ENCODE measurements at places on chromosomes 6 and 20.

DNA sequence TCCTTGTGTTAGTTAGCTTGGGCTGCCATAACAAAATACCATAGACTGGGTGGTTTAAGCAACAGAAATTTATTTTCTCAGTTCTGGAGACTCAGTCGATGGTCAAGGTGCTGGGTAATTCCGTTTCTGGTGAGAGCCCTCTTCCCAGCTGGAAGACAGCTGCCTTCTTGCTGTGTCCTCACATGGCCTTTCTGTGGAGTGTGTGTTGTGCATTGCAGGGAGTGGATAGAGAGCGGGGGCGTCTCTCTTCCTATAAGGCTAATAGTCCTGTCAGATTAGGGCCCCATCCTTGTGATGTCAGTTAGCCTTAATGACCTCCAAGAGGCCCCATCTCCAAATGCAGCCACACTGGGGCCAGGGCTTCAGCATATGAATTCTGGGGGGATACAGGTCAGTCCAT lies 19.2 kb downstream of the CHMP4B start:
- no peak for DNase-seq

GRCh38 chr6:36743538-36744303 lies 46.1 kb downstream of the RAB44 start:
- no peak for DNase-seq

DNA sequence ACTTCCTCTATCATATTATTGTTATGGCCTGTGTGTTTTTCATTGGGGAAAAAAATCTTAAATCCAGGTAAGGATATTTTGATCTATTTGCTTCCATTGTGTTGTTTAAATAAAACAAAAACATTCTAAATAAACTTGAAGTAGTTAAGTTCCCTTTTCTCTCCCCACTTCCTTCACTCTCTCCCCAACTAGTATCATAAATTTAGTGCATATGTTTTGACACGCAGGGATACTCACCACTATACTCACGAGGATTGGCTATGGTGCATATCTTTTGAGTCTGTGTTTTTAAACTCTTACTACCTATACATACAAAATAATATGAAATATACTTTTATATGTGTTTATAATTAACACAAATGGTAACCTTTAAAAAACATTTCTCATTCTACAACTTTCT lies 5.2 kb downstream of the TTLL9 start:
- no peak for DNase-seq

GRCh38 chr6:100512203-100512862 lies 47.6 kb upstream of the SIM1 start:
- no peak for DNase-seq

- no peak for DNase-seq
Measured at GRCh38 chr6:2952557-2953095, 18.7 kb downstream of the SERPINB6 start.

- DNase-seq: no peak
Measured at GRCh38 chr6:2410656-2411380, 165.4 kb upstream of the GMDS start.

- DNase-seq: no peak
Measured at GRCh38 chr6:134634966-134635365, 314.9 kb downstream of the ALDH8A1 start.

- DNase-seq: no peak
Measured at GRCh38 chr6:134706153-134706552, 243.7 kb downstream of the ALDH8A1 start.

DNA sequence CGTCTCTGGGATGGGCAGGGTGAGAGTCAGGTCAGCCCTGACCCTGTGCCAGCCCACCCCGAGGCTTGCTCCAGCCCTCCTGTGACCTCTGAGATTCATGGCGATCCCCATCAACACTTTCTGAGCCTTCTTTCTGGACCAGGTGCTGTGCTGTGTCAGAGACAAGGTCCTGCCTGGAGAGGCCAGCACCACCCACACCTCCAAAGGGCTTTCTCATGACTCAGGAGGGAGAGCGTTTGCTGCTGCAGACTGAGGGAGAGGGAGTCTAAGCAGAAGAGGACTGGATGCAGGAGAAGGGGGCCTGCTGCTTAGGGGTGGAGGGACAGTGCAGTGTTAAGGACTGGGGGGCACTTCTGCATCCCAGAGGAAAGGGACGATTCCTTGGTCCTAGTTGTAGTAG lies 193.5 kb downstream of the LRFN2 start:
- DNase-seq: no peak

DNA sequence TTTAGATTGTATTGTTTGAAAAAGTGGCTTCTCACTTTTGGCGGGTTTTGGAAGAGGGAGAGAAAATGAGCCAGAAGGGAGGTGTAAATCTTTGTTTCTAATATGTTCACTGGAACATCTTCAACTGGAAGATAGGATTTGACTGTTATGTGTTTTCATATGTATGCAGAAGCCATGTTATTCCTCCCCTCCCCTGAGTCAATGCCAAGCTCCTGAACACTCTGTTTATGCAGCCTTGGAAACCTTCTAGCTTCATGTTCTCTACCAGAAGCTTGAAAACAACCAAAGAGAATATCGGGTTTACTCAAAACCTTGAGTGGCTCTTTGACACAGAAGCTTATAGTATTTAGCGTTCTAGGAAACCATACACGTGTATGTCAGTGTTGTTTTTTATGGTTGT lies 279.1 kb downstream of the PRL start:
- no peak for DNase-seq

DNA sequence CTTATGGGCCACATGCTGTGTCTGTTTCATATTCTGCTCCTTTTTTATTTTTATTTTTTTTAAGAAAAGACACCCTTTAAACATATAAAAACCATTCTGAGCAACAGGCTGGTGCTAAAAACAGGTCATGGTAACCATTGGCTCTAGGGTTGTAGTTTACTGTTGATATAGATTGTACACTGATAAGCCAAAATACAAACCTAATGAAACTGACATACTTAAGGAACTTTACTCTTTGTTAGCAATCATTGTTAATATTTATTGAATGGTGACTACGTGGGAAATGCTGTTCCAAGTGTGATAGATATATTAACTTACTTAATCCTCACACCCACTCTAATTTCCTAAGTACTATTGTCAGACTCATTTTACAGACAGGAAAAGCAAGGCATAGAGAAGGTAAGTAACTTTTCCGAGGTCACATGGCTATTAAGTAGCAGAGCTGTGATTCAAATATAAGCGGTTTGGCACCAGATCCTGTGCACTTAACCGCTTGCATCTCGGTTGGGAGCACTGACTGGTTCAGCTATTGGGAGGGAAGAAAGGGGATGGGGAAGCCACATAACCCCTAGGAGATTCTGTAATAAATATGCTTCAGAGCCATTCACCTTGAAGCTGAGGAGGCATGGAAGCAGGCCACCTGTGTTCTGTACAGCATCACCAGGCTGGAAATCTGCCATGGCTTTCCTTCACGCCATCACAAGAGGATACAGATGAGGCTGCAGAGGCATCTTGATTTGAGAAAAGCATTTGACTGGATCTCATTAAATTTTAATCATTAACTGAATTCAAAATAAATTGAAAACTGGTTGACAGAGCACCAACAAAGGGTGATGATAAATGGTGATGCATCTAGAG lies 4.9 kb downstream of the TRAF3IP2 start:
- no peak for DNase-seq

DNA sequence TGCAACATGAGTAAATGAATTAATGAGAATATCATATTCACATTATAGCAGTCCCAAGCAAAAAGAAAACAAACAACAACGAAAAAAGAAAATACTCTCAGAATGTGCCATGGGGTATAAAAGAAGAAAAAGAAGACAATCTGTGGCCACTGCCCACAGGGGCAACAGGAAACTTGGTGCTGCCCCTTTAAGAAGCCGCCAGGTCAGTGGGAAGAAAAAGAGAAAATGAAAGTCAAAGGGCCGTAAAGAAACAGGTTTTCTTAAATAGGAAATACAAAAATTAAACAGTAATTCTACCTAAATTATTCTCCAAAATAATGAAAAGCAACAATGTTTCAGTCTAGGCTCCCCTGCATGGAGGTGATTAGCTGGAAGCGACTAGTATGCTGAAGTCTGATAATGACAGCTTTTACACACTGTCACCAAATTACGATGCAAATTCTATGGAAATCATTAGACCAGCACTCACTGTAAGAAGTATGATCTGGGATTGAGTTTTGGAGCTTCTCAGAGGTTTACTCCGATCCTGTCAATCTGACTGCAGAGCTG lies 23.6 kb downstream of the GMDS start:
- DNase-seq: no peak

DNA sequence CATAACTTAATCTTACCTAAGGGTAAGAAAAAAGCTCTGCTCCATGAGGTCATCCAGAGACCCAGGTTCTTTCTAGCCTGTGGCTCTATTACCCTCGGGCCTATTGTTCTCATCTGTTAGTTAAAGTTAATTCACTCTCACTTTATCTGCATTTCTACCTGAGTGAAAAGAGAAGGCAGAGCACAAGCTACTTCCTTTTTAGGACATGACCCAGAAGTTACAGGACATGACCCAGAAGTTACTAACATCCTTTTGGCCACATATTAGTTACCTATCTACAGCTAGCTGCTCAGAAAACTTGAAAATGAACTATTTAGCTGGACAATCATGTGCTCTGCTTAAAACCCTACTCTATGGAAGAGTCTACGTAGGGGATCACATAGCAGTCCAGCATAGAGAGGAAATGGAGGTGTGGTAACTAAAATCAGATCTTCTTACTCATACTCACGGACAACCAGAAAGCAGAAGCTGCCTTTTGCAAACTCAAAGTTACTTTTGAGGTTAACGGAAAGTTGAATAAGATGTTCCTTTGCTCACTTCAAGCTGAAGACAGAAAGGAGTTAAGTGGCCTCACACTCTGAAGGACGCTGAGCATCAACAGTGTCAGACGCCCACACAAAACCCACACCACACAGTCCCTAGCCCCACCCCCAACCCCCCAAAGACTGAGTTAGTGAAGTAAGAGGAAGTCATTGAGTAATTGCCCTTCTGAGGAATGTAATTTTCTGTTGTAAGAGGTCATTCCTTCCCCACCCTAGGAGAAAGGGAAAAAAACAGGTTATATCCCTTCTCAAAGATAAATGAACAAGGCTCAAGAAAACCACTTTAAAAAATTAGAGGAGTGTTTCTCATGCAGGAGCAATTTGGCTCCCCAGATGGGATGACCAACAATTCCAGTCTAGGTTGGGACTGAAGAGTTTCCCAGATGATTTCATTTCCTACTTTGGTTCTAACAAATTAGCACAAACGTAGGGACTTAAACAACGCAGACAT lies 45.9 kb upstream of the TAB2 start:
- DNase-seq: no peak

DNA sequence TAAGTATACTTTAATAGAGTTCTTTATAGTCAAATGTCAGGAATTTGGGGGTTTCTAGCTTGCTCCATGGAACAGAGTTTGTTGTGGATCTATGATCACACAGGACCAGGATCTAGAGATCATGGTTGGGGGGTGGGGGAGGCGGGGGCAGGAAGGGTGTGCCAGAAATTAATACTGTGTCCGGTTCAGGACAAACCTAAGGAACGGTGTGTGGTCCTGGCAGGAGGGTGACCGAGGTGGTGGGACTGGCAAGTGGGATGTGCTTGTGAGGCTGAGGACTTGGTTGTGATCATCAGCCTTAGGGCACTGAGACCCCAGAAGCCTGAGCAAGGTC lies 27.9 kb downstream of the GSTA3 start:
- no peak for DNase-seq

- no peak for DNase-seq
Measured at GRCh38 chr6:52373151-52373690, 11.3 kb downstream of the PAQR8 start.

DNA sequence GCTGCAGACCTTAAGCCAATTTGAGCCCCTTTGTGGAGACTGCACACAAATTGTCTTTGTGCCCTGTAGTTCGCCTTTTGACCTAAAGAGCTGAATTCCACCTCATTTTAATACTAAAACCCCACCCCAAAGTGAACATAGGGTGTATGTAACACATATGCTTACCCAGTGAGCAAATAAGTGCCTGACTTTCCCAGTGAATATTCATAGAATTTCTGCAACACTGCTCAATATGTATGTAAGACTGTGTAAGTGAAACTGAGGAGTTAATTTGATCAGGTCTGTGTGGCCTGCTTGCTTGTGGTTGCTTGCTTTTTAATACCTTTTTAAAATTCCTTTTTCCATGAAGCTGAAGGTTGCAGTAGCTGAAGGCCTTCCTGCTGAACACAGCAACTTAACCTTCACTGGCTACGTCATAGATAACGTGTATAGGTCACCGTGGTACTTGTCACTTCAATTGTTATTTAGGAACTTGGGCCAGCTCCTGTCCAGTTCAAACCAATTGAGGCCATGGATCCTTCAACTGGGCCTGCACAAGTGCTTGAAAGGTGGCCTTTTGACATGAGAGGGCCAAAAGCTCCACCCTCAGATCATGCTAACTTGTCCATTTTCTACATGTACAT lies 131.7 kb upstream of the BTBD3 start:
- no peak for DNase-seq

DNA sequence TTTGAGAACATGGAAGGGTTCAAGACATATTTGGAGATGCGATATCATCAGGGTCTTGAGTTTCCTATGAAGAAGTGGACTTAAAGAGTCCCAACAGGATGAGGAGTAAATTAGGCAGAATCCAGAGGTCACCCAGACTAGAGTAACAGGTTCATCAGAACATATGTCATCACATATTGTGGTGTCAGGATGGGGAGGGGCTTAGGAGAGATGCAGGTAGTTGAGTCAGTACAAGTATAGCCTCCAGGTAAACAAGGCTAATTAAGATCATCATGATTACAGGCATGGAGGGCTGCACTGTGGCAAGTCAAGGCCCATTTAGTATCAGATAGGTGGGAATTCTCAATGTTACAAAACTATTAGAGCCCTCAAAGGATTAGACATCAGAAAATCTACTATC lies 90.1 kb upstream of the PAK5 start:
- no peak for DNase-seq

DNA sequence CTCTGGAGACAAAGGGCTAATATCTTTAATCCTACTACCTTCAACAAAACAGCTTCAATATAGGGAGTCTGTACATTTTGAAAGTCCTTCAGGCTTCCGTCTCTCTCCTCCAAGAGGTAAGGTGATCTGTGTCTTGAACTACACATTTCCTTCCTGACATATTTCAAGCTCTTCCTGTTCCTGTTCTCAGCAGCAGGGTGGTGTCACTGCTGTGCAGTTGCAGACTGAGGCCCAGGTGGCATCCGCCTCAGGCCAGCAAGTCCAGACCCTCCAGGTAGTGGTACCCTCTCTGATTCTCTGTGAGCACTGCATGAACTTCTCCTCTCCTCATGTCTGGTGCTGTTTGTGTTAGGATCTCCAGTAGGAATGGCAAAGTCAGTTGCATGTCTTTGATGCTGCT lies 7.8 kb downstream of the NFYA start:
- DNase-seq: no peak

DNA sequence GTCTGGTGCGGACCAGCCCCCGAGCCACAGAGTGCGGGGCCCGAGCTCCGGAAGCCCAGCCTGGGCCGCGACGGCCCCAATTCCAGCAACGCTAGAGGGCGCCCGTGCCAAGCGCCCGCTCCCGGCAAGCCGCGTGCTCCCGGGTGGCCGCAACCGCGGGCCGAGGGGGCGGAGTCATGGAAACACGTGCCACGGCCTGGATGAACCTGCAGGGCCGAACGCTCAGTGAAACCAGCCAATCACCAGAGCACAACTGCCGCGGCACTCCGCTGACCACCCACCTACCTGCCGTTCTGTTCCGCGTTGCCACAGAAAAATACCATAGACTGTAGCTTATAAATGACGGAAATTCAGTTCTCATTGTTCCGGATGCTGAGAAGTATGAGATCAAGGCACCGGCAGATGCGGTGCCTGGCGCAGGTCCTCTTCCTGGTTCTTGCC lies 85.7 kb upstream of the FOXC1 start:
- peak; percentile 62 for DNase-seq

GRCh38 chr6:170049641-170050561 lies 241.0 kb downstream of the DLL1 start:
- no peak for DNase-seq

Data from effector CD4-positive, alpha-beta T cell (primary cell).